Activated CD4-positive, alpha-beta T cell treated with anti-CD3 and anti-CD28 coated beads for 36 hours (primary cell): ENCODE measurements at places on chromosomes 2 and 18. TPM values are rescaled to one million over a fixed set of nuclear protein-coding genes. Genes with fewer than 3 reads are reported as not detected.

- no peak for DNase-seq
These were observed 113.9 kb downstream of the COPS8 start for GRCh38 chr2:237199577-237199976.

DNA sequence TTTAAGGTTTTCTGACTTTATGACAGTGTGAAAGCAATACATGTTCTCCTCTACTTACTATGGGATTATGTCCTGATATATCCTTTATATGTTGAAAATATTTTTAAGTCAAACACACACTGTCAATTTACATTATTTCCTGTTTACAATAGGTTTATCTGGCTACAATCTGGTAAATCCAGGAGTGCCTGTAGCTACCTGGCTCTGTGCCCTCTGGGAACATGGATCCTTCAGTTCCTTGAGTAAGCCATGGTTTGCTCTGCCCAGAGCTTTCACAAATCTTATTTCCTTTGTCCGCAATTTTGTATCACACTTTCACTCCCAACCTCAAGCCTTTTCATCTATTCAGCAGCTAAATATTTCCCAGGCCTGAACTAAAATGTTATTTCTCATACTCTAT lies 1582.2 kb upstream of the NXPH2 start:
- no peak for DNase-seq

- no peak for DNase-seq
These were observed 324.3 kb upstream of the PKDCC start for GRCh38 chr2:41723526-41723925.

DNA sequence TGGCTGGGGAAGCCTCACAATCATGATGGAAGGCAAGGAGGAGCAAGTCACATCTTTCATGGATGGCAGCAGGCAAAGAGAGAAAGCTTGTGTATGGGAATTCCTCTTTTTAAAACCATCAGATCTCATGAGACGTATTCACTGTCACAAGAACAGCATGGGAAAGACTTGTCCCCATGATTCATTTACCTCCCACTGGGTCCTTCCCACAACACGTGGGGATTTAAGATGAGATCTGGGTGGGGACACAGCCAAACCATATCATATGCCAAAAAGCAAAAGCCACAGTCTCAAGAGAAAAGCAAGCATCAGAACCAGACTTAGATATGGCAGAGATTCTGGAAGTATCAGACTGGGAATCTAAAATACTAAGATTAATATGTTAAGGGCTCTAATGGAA lies 30.0 kb upstream of the SCRN3 start:
- DNase-seq: no peak

DNA sequence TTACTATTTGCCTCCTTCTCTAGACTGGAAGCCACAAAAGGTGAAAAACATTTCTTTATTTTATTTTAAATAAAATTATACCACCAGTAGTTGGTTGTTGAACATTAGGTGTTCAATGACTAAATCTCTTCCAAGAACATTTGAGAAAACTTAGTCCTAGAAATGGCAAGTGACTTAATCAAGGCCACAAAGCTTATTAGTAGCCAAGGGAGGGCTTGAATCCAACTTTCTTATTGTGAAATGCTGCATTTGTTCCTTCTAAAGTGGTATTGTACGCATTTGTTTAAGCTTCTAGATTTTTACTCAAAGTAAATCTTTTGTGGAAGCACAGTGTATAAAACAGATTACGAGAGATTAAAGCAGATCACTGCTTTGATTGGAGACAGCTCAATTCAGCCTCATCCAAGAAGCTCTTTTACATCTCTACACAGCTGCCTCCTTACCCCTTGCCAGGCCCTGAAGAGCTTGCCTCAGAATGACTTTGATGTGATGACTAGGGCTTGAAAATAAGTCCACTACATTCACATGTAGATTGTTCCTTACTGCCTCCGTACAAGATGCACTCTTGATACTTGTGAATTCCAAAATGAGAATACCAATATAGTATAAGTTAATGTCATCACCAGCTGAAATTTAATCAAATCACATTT lies 244.8 kb downstream of the XIRP2 start:
- no peak for DNase-seq

Gene SERPINB13
- not detected for total RNA-seq

Gene MGAT4A
- 49.4 TPM for total RNA-seq

- DNase-seq: peak; percentile 87
These were observed 18.8 kb downstream of the TEX44 start for GRCh38 chr2:231611273-231612108.

DNA sequence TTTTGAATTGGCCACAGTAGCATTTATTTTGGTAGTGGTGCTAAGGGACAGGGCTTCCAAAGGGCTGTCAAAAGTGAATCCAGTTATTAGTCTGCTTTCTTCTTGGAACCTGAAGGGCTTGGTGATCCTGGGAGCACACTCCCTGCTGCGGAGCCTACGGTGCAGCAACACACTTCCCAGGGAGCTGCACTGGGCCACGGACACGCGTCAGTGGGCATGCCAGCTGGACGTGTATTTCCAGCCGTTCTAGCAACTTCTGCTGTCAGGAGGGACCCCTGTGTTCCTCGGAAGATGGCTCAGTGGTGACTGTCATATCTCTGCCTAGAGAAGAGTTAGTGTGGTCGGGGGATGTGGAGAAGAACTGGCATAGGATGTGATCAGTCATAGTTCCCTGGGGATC lies 204.6 kb downstream of the SOCS6 start:
- DNase-seq: no peak

DNA sequence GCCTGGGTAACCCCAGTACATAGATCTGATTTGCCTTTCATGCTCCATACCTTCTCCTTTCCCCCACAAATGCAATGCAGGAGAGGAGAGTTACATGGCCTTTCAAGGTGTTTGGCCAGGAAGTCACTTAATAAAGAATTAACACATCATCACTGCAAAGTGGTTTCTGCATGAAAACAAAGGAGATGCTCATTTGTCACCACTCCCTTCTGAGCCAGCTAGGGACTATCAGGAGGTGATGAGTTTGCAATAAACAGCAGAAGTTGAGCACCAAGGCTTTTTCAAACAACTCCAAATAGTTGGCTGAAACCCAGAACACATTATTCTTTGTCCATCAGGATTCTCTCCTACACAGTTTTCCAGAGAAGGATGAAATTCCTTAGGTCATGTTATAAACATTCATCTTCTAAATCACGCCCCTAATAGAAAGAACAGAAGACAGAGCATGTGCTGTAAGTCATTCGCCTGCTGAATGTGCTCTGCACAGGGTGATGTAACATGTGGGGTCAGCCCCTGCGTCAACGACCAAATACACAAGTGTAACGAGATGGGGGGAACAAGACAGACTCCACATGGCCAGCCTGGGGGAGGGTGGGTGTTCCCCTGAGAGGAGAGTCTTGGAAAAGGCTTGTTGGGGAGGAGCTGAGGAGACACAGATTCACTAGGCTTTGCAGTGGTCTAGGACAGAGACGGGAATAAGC lies 87.3 kb upstream of the RMDN2 start:
- no peak for DNase-seq

DNA sequence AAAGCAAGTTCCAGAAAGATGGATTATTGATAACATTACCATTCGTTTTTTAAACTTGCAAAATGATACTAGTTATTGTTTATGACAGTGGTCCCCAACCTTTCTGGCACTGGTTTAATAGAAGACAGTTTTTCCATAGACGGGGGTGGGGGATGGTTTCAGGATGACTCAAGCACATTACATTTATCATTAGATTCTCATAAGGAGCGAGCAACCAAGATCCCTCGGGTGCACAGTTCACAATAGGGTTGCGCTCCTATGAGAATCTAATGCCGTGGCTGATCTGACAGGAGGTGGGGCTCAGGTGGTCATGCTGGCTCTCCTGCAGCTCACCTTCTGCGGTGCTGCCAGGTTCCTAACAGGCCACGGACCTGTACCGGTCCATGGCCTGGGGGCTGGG lies 86.2 kb downstream of the BCL2 start:
- DNase-seq: peak; percentile 68
